ENCODE measurements at places on chromosomes 12 and 14.

DNA sequence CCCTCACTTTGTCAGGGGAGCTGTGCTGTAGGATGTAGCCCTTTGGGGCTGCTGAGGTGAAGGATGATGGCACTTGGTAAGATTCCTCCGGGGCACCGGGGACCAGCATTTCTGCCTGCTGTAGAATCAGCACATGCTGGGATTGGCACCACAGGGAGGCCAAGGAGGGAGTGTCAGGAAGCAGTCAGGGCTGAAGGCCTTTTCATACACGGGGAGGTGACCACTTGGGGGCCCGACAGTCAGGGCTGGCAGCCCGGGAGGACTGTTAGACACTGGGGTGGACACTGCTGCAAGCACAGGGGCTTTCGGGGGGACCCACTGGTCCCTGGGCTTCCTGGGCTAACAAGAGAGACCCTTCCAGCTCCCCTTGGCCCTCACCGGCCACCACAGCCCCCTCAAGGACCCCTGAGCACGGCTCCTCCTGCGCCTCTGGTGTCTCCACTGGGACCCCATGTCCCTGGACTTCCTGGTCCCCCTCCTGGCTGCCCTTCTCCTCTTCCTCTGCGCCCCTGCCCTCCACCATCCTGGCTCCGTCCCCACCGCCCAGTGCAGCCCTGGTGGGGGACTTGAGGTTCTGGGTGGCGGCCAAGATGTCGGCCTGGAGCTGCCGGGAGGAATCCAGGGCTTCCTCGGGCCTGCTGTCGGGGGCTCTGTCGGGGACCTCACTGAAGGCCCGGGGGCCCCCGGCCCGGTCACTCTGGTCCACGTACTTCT is 6.5 kb downstream of the TMEM119 start:
- no peak for DNase-seq

DNA sequence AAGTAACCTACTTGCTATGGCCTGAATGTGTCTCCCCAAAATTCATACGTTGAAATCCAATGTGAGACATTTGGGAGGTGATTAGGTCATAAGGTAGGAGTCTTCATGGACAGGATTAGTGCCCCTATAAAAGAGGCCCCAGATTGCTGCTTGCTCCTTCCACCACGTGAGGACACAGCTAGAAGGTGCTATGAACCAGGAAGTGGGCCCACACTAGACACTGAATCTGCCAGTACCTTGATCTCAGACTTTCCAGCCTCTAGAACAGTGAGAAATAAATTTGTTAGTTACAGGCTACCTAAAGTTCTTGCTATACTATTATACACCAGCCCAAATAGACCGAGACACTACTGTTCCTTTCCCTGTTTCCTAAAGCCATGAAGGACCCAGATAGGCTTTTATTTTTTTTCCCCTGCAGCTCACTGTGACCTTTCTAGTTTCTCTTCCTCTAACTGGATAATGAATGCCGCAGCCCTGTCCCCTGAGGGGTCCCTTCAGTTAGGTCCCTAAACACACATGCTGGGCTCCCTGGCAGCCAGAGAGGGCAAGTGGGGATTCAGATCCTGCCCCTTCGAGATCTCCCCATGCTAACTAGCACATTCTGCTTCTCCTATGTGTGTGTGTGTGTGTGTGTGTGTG is 19.3 kb downstream of the SLC25A3 start:
- DNase-seq, result no peak

DNA sequence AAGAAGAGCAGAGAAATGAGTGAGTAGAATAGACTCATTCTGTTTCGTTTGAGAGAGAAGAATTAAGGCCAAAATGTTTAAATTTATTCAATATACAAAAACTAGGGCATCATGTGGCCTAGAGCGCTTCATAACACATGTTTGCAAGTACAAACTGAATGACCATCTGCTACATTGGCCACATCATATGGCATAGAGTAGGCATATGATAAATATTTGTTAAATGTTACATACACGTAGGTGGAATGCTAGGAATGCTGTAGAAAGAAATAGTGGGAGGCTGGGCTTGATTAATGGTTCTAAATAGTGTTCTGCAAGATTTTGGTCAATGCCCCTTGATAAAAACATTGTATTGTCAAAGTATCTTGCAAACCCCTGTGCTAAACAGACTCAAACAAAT is 10.8 kb downstream of the MGP start:
- no peak for DNase-seq

- no peak for DNase-seq
These were observed 901 bp upstream of the NFKBIA start for GRCh38 chr14:35405304-35405996.

- no peak for DNase-seq
These were observed 419.7 kb upstream of the PRICKLE1 start for GRCh38 chr12:43008953-43009845.

GRCh38 chr14:38208618-38209562 is 1.2 kb downstream of the SSTR1 start:
- no peak for DNase-seq

- no peak for DNase-seq
These were observed 11.4 kb downstream of the TMEM253 start for GRCh38 chr14:21112255-21112654.

- no peak for DNase-seq
These were observed 11.3 kb downstream of the C3AR1 start for GRCh38 chr12:8054816-8055215.

GRCh38 chr14:61388976-61389576 is 67.7 kb downstream of the PRKCH start:
- DNase-seq, result no peak

- no peak for DNase-seq
These were observed 12.5 kb upstream of the CRADD start for GRCh38 chr12:93664573-93665138.

- no peak for DNase-seq
These were observed 22.1 kb downstream of the OR10P1 start for GRCh38 chr12:55658635-55659391.
